ENCODE measurements at places on chromosomes 16 and 17. TPM values are rescaled to one million over a fixed set of nuclear protein-coding genes. Genes with fewer than 3 reads are reported as not detected.

The CD79B gene
- 757 TPM for total RNA-seq

The CCL2 gene
- 2.1 TPM for total RNA-seq

The HOXB8 gene
- not detected for total RNA-seq

GRCh38 chr17:82881900-82882714, 42.3 kb upstream of the ZNF750 start:
- DNase-seq: no peak

- no peak for DNase-seq
These were observed 80.9 kb upstream of the STAC2 start for GRCh38 chr17:39306509-39307212.

The BIRC5 gene
- 1.0 TPM for total RNA-seq

The LITAFD gene
- not detected for total RNA-seq

The CACNA1H gene
- total RNA-seq: not detected

DNA sequence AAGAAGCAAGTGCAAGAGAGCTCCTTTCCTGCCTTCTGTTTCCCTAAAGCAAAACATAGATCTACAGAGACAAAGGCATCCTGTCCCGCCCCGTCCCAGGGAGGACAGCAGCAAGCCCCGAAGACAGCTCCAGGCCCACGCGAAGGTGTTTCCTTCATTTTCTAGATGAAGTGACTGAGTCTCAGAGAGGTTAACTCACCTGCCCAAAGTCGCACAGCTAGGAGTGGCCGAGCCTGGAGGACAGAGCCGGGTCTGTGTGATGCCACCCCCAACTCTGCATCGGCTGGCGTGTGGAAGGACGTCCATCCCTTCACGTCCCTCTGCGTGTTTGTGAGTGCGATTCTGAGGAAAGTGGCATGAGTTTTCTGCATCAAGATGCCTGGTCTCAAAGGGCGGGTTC, 187.2 kb upstream of the CHMP6 start:
- DNase-seq: no peak

The TEX14 gene
- 0.16 TPM for total RNA-seq

DNA sequence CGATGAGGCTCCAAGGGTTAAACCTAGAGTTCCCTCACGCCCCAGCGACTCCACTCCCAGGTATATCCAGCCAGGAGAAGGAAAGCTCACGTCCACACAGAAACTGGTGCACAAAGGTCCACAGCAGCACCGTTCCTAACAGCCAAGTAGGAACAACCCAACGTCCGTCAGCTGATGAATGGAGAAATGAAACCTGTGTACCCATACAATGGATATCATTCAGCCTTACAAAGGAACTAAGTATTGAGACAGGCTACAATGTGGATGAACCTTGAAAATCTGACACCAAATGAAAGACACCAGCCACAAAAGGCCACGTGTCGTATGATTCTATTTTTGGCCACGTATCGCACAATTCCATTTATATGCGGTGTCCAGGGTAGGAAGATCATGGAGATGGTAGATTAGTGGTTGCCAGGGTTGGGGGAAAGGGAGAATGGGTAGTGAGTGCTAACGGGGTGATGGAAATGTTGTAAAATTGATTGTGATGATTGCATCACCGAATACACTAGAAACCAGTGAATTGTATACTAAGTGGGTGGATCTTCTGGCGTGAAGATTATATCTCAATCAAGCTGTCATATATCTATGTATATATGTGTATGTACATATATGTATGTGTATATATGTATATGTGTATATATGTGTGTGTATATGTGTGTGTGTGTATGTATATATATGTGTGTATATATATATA, 30.1 kb downstream of the NLRC3 start:
- no peak for DNase-seq

The PHB1 gene
- total RNA-seq: 184 TPM

The SYT17 gene
- 25.4 TPM for total RNA-seq

The MYH13 gene
- not detected for total RNA-seq

- no peak for DNase-seq
These were observed 12.4 kb upstream of the ITGA3 start for GRCh38 chr17:50043290-50044148.

DNA sequence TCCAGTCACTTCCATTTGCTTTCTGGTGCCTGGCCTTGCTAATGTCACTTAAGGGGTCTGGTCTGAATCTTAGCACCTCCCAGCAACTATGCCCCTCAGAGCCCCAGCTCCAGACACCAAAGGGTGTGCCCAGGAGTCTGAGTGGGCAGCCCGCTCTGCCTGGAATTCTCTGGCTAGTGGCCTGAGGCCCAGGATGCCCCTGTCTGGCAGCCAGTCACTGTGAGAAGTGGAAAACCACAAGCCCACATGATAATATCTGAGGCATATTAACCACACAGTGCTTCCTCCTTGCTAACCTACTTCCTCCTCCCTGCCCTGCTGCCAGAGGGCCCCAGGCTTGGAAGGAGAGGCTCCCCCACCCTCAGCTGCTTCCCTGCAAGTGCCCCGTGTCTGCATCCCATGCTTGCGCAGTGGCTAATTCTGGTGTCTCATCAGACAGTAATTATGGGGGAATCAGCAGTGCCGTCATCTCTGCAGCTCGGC, 14.0 kb downstream of the SRCIN1 start:
- no peak for DNase-seq

- no peak for DNase-seq
These were observed 88.8 kb downstream of the CYLD start for GRCh38 chr16:50830698-50831097.

DNA sequence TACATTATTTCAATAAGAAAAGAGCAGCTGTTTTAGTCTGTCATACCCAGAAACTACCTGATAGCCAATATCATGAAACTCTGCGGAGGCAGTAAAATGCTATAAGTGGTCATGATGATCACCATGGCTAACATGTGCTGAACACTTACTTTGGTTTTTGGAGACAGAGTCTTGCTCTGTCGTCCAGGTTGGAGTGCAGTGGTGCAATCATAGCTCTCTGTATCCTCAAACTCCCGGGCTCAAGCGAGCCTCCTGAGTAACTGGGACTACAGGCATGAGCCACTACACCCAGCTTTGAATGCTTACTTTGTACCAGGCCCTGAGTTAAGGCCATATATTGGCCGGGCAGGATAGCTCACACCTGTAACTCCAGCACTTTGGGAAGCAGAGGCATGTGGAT, 101.2 kb upstream of the DHX40 start:
- DNase-seq: no peak

- no peak for DNase-seq
These were observed 91.9 kb downstream of the ABCC1 start for GRCh38 chr16:16041196-16041892.

DNA sequence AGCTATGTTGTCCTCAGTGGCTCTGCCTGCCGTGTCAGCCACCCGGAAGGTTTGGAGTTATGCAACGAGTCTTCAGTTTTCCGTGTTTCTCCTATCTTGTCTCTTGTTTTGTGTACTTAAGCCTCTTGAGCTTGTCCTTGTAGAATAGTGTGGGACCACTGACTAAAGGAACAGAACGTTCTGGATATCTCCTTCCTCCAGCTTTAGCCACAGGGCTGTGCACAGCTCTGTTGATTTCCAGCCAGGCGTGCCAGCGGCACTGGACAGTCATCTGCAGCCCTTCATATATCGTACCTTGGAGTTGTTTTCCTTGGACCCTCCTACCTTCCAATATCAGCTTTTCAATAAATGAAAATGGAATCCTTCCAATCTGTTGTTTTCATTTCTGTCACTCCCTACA, 39.8 kb downstream of the TMEM11 start:
- DNase-seq: no peak

GRCh38 chr16:15954814-15955151, 5.4 kb downstream of the ABCC1 start:
- DNase-seq: no peak

GRCh38 chr16:17369421-17370222, 101.1 kb downstream of the XYLT1 start:
- DNase-seq: no peak

GRCh38 chr17:70278844-70279462, 109.6 kb downstream of the KCNJ2 start:
- no peak for DNase-seq

The KREMEN2 gene
- total RNA-seq: 1.3 TPM

DNA sequence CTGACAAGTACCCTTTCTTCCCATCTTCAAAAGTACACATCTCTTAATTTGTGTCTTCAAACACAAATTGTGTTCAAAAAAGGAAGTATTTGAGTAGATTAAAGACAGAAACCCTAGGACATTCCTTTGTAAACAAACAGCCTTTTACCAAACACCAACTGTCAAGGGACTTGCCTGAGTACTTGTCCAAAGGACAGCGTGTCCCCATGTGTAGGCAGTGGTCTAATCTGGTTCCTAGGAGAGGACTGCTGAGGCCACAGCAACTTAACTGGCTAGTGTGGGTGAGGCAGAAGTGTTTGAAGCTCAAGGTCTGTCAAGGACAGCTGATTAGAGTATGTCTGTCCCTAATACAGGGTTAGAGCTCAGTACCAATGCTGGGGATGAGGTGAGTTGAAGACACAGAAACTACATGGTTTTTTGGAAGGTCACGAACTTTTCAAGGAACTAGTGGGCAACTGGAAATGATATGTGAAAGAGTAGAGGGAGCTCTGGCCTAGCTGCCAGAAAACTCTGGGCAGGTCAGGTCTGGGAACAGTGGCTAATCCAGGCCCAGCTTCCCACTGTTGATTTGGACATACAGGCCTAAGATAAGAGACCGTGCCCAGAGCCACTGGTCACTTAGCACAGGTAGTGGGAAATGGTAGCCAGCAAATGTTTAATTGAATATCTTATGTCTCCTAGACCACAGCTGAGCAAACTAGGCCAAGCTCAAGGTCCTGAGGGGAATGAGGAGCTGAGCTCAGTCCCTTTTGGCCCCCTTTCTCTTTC, 10.1 kb downstream of the HMOX2 start:
- DNase-seq: no peak

GRCh38 chr16:87515475-87516330, 22.9 kb upstream of the ZCCHC14 start:
- no peak for DNase-seq

- peak; percentile 25 for DNase-seq
These were observed 956 bp upstream of the IST1 start for GRCh38 chr16:71894229-71894920.

The KRTAP16-1 gene
- total RNA-seq: not detected

DNA sequence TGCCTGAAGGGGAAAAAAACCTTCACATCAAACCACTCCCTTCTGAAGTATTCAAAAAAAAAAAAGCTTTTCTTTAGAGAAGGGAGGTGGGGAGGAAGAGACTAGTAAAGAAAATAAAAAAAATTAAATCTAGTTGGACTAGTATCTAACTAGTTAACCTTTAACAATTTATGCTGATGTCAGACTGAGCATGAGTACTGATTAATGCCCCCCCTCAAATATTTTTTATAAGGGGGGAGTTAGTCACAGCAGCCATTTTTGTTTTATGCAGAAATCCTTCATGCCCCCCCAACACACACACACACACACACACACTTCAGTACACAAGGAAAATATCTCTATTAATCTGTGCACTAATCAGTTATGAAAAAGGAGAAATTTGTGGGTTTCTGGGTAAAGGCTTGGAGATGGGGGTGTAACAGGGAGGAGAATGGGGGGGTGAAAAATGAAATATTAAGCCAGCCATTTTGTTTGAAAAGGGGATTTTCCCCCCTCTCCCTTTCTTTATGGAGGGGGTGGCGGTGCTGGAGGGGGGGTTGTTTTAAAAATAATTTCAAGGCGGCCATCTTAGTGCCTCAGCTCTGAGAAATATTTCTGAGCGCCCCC, 4.7 kb upstream of the CHD3 start:
- DNase-seq: no peak

DNA sequence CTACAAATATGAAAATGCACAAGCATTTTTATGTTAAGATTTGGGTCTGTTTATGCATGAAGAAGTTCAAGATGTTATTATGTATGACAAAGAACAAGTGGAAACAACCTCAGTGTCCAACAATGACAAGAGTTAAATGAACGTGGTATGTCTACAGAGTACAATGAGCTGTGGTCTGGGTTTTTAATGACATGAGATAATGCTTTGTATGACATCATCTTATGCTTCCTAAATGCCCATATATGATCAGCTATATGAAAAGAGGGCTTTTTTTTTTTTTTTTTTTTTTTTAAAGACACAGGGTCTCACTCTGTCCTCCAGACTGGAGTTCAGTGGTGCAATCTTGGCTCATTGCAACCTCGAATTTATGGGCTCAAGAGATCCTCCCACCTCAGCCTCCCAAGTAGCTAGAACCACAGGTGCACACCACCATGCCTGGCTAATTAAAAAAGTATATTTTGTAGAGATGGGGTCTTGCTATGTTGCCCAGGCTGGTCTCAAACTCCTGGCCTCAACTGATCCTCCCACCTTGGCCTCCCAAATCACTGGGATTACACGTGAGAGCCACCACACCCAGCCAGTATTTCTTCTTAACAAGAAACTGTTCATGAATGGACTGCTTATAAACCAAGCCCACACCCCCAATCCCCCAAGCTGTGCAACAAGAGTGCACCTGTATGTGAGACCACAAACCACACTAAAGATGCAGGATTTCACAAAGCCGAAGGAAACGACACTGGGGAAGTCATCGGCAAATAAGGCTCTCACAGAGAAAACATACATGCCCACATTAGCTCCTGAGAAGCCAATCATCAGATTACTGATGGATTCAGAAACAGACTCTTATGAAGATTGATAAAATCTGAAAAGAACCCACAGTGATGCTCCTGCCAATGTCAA, 114.5 kb downstream of the CPPED1 start:
- DNase-seq: no peak

DNA sequence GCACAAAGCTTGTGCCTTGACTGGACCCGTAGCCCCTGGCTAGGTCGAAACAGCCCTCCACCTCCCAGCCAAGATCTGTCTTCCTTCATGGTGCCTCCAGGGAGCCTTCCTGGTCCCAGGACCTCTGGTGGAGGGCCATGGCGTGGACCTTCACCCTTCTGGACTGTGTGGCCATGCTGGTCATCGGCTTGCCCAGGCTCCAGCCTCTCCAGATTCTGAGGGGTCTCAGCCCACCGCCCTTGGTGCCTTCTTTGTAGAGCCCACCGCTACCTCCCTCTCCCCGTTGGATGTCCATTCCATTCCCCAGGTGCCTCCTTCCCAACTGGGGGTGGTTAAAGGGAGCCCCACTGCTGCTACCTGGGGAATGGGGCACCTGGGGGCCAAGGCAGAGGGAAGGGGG, 3.5 kb downstream of the CTRL start:
- no peak for DNase-seq

The EFCAB5 gene
- total RNA-seq: 1.9 TPM

- DNase-seq: no peak
These were observed 238.2 kb downstream of the CDH8 start for GRCh38 chr16:61797961-61798507.

DNA sequence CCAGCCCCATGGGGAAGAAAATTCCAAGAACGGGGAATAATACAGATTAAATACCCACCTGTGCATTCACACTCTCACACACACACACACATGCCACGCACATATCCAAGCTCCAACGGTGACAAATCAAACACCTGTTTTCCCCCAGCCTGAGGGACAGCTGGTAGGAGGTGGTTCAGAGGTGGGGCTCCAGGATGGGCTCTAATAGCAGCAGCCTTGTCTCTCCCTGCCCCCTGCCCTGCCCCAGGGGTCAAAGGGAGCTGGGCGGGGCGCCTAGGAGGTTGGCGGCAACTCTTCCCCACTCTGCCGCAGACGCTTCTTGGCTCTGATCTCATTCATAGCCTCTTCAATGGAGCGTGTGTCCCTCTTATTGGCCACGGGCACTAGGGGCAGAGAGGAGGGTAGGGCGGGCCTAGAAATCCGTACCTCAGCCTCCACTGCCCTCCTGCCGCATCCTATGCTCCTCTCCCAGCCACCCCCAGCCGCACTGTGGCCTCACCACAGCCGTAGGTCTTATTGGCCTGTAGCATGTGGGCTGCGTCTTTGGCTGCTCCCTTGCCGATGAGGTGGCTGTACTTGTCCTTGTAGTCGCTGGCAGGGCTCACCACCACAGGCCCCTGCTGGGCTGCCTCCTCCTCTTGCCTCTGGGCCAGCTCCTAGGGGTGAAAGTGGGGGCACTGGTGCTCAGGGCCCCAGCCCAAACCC, 8.2 kb downstream of the SPAG7 start:
- no peak for DNase-seq

Measured in activated B cell treated with CpG ODN at 0.5 μM for 24 hours (primary cell).